Stimulated activated CD8-positive, alpha-beta memory T cell treated with anti-CD3 and anti-CD28 coated beads, Interleukin-7, amount 100 ng/mL, for 1 hour (primary cell): ENCODE measurements at places on chromosomes 11 and 22.

DNA sequence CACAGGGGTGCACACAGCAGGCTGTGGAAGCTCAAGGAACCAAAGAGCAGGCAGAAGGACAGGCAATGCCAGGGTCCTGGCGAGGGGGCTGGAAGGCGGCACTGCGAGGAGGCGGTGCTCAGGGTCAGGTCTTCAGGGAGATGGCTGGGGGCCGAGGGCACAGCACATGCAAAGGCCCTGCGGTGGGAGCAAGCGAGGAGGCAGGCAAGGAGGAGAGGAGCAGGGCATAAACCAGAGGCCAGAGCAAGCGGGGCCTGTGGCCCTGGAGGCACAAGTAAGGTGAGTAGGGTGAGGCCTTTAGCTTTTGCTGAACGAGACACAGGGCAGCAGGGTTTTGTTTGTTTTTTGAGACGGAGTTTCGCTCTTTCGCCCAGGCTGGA lies 126.9 kb downstream of the ARHGAP8 start:
- no peak for DNase-seq

DNA sequence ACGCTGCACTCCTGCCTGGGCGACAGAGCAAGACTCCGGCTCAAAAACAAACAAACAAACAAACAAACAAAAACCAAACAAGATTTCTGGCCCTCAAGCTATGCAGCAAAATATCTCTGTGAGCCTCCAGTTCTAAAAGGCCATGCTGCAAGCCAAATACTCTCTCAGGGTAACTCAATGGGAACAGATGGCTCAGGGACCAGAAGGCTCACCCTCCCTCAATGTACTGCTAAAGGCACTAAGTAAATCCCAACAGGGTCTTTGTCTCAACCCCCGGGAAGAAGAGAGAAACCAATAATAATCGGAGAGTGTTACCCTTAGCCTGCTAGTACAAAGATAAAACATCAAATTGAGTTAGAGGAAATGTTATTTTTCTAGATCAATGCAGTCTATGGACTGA lies 119.7 kb upstream of the ZC3H12C start:
- DNase-seq = no peak

DNA sequence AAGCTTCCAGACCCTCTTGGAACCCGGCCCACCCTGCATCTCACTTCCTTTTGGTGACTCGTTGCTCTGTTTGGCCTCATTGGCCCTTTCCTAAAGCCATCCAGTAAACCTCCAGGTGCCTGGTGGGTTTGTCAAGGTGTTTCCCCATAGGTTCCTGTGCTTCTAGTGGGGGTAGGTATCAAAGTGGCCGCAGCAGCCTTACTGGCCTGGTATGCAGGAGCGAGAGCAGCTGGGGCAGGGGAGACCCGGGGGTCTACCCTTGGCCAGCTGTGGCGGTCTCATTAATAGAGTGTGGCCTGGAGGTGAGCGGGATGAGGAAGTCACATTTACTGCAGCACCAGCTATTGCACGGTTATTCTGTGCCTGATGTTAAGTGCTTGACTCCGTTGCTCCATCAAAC lies 4.1 kb downstream of the APOA4 start:
- DNase-seq = no peak

- no peak for DNase-seq
Measured at GRCh38 chr11:67376873-67377808, 3.7 kb upstream of the CLCF1 start.

GRCh38 chr11:118853678-118854077 lies 30.0 kb upstream of the CXCR5 start:
- no peak for DNase-seq
